SJCRH30 (cell line): ENCODE measurements at places on chromosomes 6 and 20. TPM values are rescaled to one million over a fixed set of nuclear protein-coding genes. Genes with fewer than 3 reads are reported as not detected.

The HLA-DPB1 gene
- total RNA-seq, result not detected in 2 replicates

The ENPP1 gene
- 30.4 and 34.0 TPM in 2 replicates for total RNA-seq

The GNAS-AS1 gene
- not detected in 2 replicates for total RNA-seq

The PTCRA gene
- not detected in 2 replicates for total RNA-seq

The TRIM15 gene
- total RNA-seq, result 0.08 and 0.28 TPM in 2 replicates

The TMEM242 gene
- 7.7 and 8.3 TPM in 2 replicates for total RNA-seq

GRCh38 chr6:85191656-85192055 is 258.2 kb upstream of the NT5E start:
- no peaks in the 10 kb centered on the region for H3K4me1 ChIP-seq
- no peak overlapping the region for H3K27ac ChIP-seq
- DNase-seq, result no peak
- no peaks in the 10 kb centered on the region for H3K36me3 ChIP-seq

- H3K27ac ChIP-seq, result no peak overlapping the region
- no peak overlapping the region for H3K4me3 ChIP-seq
- H3K4me1 ChIP-seq, result peaks cover 1% of the 10 kb centered on the region; the same call in 1 of the 2 replicates
- H3K27me3 ChIP-seq, result no peaks in the 10 kb centered on the region
Observed at GRCh38 chr20:23212011-23212410, 125.9 kb upstream of the CD93 start.

DNA sequence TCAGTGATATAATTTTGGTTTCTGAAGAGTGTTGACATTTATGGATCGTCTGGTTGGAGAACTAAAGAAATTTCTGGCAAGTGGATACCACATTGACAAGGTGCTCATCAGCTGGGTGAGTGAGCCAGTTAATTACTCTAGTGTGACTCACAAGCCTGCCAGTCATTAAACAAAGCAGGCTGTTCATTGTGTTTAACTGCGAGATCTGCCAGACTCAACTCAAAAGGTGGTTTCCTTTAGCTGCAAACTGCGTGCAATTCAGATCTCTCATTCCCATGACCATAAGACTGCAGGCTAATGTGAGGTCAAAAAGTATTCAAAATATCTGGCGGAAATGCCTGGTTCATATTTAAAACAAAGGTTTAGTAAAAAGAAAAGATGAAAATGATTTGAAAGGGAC is 32.5 kb upstream of the IYD start:
- no peak overlapping the region for H3K4me3 ChIP-seq
- H3K4me1 ChIP-seq, result no peaks in the 10 kb centered on the region
- no peaks in the 10 kb centered on the region for H3K36me3 ChIP-seq
- H3K27ac ChIP-seq, result no peak overlapping the region
- DNase-seq, result no peak

DNA sequence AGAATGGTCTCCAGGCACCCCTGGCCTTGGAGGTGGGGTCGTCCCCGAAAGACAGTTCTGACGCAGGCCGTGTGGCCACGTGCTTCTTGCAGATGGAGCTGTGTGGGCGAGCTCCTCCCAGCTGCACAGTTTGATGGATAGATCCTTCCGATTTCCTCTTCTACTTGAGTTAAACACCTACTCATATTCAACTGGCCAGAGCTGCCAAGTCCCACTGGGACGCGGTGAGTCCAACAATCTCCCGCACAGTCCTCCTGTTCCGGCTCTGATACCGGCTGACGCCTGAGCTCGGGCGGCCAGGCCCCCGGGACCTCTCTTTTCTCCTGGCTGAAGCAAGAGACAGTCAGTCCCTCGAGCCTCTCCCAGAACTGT is 57.9 kb upstream of the DACT2 start:
- H3K4me1 ChIP-seq, result no peaks in the 10 kb centered on the region
- H3K27me3 ChIP-seq, result no peaks in the 10 kb centered on the region; the same call in 1 of the 2 replicates
- H3K36me3 ChIP-seq, result no peaks in the 10 kb centered on the region

DNA sequence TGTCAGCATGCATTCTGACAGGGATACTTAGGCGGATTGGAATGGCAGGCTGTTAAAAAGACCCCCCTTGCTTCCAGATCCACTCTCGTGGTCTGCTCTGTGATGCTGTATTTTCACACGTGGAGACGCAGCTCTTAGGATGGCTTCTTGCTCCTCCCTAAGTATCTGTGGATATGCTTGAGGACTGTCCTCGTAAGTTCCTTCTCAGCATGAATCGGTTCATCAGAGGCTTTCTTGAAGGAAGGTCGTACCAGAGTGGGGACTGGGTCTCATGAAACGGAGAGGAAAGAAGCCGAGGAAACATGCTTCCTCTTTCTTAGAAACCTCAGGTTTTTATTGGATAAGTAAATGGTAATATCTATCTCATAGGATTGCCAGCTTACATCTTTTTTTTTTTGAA is 220.4 kb downstream of the FARS2 start:
- H3K4me1 ChIP-seq, result peaks cover 17% of the 10 kb centered on the region
- no peaks in the 10 kb centered on the region for H3K36me3 ChIP-seq
- no peak overlapping the region for H3K27ac ChIP-seq
- no peak overlapping the region for H3K4me3 ChIP-seq
- DNase-seq, result no peak

DNA sequence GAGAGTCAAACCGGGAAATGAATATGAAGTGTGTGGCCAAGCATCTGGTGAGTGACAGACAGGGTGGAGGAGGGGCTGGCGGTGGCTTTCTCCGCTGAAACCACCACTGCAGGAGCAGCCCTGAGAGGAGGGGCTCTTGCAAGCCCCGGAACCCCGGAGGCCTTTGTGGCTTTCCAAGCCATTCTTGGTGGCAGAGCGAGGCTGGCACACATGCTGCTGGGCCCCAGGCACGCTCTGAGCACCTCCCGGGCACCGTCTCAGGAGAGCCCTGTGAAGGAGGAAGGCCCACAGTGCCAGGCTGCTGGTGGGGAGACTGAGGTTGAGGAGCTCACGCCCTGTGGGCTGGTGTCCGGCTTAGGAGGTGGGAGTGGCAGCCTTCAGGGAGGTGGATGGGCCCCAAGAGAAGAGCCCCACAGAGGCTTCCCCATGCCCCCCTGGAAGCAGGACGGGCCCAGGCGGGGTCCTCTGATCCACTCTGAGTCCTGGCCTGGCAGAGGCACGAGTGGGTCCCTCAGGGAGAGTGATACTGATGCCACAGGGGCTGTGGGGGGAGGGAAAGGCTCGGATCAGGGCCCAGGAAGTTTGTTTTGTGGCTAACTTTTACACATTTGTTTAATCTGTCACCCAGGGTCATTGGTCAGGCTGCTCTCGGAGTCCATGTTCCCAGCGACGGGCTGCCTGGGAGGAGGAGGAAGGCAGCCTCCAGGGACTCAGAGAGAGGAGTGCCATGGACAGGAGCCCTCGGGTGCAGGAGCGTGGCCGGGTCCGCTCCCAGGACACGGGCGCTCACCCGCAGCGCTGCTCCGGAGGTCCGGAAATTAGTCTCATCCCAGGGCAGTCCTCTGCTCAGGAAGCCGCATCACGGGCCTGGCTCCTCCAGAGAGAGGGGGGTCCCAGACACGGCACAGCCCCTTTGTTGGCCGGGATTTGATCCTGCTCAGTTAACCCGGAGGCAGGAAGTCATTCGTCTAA is 170.7 kb downstream of the ERMARD start:
- no peaks in the 10 kb centered on the region for H3K27me3 ChIP-seq
- no peak for DNase-seq
- no peak overlapping the region for H3K4me3 ChIP-seq
- H3K27ac ChIP-seq, result no peak overlapping the region
- H3K36me3 ChIP-seq, result no peaks in the 10 kb centered on the region
- H3K4me1 ChIP-seq, result no peaks in the 10 kb centered on the region

DNA sequence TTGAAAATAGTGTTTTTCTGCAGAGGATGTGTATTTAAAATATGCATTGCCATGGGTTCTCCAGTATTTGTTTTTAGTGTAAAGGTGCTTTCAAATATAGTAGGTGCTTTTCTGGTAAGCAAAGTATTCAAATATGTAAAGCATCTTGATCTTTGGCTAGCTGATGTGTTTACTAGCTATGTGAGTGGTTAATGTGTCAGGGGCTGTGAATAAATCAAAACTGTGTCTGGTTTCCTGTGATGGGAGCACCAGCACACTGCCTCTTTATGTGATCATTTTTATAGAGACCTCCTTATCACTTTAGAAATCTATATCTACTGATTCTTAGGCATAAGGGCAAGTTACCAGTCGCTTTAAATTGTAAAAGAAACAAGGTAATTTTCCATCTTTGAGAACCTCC is 388.9 kb upstream of the MAN1A1 start:
- H3K27me3 ChIP-seq, result no peaks in the 10 kb centered on the region
- no peak for DNase-seq
- H3K4me3 ChIP-seq, result no peak overlapping the region
- no peak overlapping the region for H3K27ac ChIP-seq
- no peaks in the 10 kb centered on the region for H3K4me1 ChIP-seq
- H3K36me3 ChIP-seq, result no peaks in the 10 kb centered on the region

GRCh38 chr20:44765091-44765490 is 19.4 kb downstream of the KCNK15 start:
- peaks cover 35% of the 10 kb centered on the region for H3K27me3 ChIP-seq
- no peak overlapping the region for H3K4me3 ChIP-seq
- H3K4me1 ChIP-seq, result no peaks in the 10 kb centered on the region
- H3K27ac ChIP-seq, result no peak overlapping the region

GRCh38 chr20:7770578-7770977 is 169.7 kb downstream of the HAO1 start:
- no peak overlapping the region for H3K4me3 ChIP-seq
- no peak overlapping the region for H3K27ac ChIP-seq
- peak; percentile 5 for DNase-seq
- no peaks in the 10 kb centered on the region for H3K36me3 ChIP-seq
- H3K27me3 ChIP-seq, result no peaks in the 10 kb centered on the region
- H3K4me1 ChIP-seq, result no peaks in the 10 kb centered on the region

GRCh38 chr6:70375166-70375565 is 38.1 kb upstream of the FAM135A start:
- no peaks in the 10 kb centered on the region for H3K27me3 ChIP-seq
- no peak overlapping the region for H3K4me3 ChIP-seq
- DNase-seq, result no peak
- H3K4me1 ChIP-seq, result no peaks in the 10 kb centered on the region
- no peaks in the 10 kb centered on the region for H3K36me3 ChIP-seq

- no peaks in the 10 kb centered on the region for H3K36me3 ChIP-seq
- H3K4me3 ChIP-seq, result no peak overlapping the region
- no peaks in the 10 kb centered on the region for H3K27me3 ChIP-seq
- DNase-seq, result no peak
Observed at GRCh38 chr20:8223091-8223870, 91.2 kb downstream of the PLCB1 start.

DNA sequence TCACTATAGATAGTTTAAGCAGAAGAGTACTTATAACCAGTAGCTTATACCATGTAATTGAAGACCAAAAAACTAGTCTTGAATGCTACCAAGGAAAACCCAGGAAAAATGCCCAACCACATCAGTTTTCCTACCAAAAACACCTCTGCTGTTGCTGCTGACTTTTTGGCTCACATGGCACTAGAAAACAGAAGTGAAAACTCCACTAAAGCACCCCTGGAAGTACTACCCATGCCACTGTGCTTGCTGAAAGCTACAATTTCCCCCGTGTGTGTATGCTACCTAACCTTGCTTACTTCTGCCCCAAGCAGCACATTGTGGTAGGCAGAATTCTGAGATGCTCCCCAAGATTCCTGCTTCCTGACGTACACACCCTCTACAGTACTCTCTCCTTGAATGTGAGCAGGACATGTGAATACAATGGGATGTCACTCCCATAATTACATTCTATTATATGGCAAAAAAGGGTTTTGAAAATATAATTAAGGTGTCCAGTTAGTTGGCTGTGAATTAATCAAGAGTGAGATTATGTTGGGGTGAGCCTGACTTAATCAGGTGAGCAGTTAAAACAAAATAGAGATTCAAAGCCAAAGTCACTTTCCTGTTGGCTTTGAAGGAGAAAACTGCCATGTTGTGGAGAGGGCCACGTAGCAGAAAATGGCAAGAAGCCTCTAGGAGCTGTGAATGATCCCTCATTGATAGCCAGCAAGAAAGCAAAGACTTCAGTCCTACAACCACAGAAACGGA is 209.8 kb upstream of the MARCKS start:
- no peak overlapping the region for H3K4me3 ChIP-seq
- H3K27ac ChIP-seq, result no peak overlapping the region
- H3K36me3 ChIP-seq, result no peaks in the 10 kb centered on the region
- DNase-seq, result no peak
- peaks cover 14% of the 10 kb centered on the region for H3K4me1 ChIP-seq

DNA sequence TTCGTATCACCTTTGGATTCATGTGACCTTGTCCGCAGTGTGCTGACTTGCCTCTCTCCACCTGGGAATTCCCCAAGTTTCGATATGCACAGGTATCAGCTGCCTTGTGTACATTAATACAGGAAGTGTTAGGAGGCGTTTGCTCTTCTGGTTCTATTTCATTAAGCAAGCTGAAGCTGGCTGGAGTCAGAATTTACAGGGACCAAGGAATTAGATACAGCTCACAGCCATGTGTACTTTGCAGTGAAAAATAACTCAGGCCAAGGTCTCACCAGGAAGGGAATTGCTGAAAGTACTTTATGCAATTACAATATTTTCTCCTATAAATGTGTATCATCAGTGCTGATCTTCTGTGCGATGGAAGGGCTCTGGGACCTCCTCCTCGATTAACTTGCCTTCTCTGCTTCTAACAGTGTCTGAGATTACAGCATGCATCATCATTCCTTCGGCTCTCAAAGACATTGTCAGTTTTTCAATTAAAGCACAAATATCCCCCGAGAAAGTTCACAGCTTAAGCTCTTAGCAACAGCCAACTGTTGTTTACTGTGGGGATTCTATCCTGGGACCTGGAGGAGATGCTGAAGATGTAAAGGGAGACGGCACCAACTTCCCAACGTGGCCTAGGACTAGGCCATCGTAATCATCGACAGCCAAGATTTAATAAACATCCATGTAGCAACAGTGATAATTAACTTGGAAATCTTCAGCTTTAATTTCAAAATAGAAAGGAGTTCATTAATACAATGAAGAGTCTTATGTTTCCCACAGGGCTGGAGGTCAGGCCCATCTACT is 13.8 kb upstream of the TIAM2 start:
- H3K4me1 ChIP-seq, result peaks cover 2% of the 10 kb centered on the region
- H3K36me3 ChIP-seq, result no peaks in the 10 kb centered on the region
- no peak overlapping the region for H3K4me3 ChIP-seq
- DNase-seq, result no peak
- no peaks in the 10 kb centered on the region for H3K27me3 ChIP-seq

DNA sequence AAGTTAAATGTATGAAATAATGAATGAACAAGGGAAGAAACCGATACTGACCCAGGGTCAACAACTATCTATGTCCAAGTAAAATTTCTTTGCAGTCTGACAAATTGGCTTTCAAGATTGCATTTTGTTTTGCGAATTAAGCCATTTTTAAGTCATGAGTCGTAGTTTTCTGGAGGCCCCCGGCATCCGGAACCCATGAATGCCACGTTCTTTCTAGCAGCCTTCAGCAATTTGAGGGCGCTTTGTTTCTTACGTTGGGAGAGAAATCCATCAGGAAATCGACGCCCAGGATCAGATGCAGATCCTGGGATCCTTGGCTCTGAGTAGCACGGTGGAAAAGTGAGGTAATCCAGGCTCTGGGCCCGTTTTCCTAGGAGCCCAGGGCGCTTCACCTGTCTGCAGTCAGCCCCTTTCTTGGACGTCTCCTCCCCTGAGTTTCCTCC is 309 bp upstream of the ABRACL start:
- DNase-seq, result no peak
- peak overlapping the region; percentile 94 for H3K4me3 ChIP-seq
- H3K4me1 ChIP-seq, result no peaks in the 10 kb centered on the region; the same call in 1 of the 2 replicates
- H3K27me3 ChIP-seq, result no peaks in the 10 kb centered on the region
- no peaks in the 10 kb centered on the region for H3K36me3 ChIP-seq
